ENCODE measurements at places on chromosomes 2 and 18.

DNA sequence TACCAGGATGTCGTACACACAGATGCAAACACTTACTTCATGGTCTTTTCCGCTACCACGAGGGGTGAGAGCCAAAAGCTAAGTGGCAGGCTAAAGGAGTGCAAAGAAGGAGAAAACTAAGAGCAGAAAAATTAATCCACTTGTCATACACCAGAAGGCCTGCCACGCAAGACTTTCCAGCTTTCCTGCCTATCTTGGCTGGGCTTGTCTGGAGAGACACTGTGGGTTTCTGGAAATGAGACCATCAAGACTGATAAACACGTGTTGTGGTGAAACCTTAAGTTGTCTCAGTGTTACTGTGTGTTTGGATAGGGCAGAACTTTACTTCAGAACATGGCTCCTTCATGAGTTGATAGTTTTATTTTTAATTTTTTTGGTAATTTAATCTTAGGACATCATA, 175.6 kb downstream of the FMNL2 start:
- no peak for DNase-seq

DNA sequence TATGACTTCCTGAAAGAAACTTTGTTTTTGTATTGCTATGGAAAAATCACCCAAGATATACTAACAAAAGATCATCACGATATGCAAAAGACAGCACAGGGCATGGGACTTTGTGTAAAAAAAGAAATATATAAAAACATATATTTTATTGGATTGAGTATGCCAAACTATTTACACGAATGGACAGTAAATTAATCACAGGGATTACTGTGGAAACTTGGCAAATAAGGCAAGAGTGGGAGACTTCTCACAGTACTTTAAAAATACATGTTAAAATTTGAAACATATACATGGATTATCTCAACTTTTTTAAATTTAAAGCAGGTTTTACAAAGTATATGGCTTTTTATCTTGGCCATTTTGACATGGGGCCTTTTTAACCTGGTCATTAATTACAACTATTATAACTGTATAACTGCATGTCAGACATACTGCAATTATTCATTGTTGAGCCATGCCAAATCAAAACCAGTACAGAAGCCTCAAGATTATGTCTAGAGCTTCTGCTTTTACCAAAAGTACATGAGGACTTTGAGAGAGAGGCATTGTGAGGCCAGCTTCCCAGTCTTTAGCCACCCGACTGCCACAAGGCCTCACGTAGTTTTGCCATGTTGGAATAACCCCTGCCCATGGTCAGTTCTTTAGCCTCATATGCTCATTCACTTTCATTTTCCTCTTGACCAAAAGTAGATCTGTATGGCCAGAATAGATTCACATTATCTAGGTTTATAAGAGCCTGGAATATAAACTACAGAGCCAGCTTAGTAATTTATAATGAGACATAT, 419.8 kb downstream of the SETBP1 start:
- DNase-seq: no peak

GRCh38 chr2:47194410-47194809, 39.3 kb upstream of the STPG4 start:
- no peak for DNase-seq

GRCh38 chr18:13455960-13456481, 237.5 kb downstream of the LDLRAD4 start:
- no peak for DNase-seq

DNA sequence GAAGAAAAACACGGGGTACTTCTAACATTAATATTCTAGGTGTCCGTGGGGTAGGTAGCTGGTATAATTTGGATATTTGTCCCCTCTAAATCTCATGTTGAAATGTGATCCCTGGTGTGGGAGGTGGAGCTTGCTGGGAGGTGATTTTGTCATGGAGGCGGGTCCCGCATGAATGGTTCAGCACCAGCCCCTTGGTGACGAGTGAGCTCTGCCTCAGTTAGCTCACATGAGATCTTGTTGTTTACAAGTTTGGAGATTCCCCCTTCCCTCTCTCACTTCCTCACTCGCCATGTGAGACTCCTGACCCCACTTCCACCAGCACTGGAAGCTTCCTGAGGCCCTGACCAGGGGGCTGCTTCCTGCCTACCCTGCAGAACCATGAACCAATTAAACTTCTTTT, 35.4 kb upstream of the DNER start:
- DNase-seq: no peak

DNA sequence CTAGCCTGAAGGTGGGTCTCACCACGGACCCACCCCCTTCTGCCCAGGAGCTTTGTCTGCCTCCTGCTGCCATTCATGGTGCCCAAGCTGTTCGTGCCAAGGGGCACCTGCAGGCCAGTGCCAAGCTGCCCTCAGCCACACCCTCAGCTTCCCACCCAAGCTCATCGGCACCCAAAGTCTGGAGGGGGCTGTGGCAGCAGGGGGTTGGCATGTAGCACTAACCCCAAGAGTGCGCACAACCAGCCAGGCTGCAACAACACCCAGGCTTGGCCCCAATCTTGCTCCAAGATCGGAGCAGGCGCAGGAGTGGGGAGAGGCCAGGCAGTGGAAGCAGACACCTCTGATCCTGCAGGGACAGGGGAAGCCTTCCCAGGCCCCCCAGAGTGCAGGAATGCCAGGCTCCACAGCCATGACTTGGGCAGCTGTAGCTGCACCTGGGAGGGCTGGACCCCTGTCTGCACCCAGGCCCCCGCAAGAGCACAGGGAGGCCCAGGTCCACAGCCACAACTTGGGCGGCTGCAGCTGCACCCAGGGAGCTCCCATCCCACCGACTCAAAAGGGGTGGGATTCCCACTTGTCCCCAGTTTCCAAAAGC, 89.9 kb downstream of the ATAD2B start:
- no peak for DNase-seq

- DNase-seq: no peak
These were observed 18.8 kb upstream of the RHOB start for GRCh38 chr2:20427931-20428526.

DNA sequence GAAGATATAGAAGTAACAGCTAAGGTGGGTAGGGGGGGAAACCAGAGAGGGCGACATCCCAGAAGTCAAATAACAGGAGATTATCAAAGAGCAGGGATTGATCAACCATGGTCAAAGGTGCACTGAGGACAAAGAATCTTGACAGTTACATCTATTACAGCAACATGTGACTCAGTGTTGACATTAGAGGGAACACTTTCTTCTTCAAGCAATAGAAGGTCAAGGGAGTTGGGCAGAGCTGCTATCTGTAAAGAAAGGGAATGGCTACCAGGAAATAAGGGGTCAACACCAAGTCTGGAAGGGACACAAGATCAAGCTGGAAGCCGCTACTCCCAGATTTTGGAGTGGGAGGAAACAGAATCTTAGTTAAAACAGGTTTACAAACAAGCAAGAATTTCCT, 611.0 kb downstream of the TSN start:
- no peak for DNase-seq

DNA sequence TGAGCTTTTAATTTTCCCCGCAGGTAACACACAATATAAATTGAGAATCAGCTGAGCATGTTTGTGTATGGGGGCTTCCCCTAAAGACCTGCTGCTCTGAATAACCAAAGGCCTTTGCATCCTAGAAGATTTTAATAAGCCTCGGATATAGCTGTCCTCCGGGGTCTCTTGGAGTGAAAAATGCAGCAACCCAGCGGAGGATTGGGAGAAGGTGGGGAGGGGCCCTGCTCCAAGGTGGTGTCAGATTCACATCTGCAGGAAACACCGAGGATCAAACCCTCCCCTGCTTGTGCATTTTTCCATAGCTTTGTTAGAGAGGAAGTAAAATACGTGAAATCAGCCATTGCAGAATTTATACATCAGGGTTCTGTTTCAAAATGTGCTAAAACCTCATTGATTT, 63.0 kb upstream of the OTOF start:
- DNase-seq: no peak

DNA sequence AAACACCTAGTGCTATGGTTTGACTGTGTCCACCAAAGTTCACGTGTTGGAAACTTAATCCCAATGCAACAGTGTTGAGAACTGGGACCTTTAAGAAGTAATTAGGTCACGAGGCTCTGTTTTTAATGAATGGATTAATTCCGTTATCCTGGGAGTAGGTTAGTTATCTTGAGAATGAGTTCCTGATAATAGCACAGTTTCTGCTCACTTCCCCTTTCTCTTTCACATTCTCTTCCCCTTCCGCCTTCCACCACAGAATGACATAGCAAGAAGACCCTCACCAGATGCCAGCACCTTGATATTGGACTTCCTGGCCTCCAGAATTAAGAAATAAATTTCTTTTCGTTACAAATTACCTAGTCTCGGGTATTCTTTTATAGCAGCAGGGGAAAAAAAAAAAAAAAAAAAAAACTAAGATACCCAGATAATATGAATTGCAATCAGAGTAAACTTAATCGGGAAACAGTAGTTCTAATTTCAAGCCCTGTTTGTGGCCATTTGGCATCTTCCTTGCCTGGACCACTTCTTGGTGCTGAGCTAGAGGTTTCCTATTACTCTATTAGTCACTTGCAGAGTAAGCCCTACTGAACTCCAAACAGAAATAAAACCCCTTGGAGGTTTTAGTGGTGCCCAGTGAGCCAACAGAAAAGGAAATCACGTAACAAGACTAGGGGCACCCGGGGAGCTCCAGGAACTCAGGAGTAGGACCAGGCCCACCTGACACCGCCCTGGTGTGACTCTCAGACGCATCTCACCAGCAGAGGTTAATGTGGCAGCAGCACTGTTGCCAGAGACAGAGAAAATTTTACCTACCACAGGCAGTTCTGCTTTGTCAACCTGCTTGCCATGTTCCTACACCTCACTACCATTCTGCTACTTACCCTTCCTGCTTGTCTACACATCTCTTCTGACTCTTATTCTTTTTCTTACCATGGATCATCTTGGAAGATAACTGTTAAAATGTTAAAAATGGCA, 147.6 kb upstream of the CAB39 start:
- DNase-seq: no peak

GRCh38 chr18:4035521-4035920, 419.6 kb downstream of the DLGAP1 start:
- DNase-seq: no peak

- no peak for DNase-seq
These were observed 50.6 kb upstream of the EHBP1 start for GRCh38 chr2:62654876-62655359.

DNA sequence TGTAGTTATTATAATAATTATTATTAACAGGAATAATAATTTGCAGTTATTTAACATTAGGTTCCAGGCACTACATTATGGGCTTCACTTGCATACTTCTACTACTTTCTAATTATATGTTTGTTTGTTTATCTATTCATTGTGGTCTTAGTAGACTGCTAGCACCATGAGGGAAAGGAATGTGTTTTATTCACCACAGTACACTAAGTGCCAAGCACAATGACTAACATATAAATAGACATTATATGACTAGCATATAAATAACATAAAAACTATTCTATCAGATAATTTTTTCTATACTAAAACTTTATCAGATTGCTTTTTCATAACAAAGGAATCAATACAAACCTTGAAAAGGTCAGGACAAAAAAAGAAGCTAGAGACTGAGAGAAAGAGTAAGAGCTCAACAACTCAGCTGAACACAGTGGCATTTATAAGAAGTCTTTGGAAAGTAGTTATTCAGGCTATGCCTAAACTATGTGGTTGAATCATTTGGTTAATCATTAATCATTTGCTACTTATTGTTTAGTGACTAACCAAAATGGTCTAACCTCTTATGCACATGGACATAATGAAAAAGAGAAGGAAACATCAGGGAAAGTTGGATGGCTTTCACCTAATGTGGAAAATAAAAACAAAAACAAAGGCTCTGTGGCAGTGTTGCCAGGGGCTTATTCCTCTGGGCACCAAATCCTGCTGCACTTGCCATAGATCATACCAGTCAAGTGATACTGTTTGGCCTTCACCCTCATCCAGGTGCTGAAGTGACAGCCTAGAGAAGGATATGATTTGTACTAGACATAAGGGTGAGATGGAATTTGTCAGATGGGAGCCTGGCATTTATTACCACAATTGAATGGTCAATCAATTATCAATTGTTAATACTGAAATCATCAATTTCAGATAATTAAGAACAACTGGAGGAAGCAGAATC, 174.9 kb downstream of the ETAA1 start:
- DNase-seq: no peak

GRCh38 chr18:22753130-22753831, 179.8 kb upstream of the RBBP8 start:
- no peak for DNase-seq

GRCh38 chr2:13227578-13227977, 510.8 kb downstream of the TRIB2 start:
- DNase-seq: no peak

- no peak for DNase-seq
These were observed 57.4 kb upstream of the EPAS1 start for GRCh38 chr2:46239847-46240181.

DNA sequence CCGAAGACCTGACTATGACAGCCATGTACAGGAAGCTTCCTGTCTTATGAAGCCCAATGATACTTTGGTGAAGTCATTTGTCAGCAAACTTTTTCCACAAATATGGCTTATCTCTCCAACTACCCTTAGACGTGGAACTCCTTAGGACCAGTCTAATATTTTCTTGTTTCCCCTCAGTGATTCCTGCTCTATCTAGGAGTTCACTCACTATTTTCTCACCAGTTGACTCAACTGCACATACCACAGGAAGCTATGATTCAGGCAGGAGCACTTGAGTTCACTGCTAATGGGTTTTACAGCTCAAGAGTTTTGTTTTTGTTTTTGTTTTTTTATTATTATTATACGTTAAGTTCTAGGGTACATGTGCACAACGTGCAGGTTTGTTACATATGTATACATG, 109.3 kb downstream of the ANTXR1 start:
- no peak for DNase-seq

- DNase-seq: no peak
These were observed 52.6 kb upstream of the BIN1 start for GRCh38 chr2:127159543-127159942.

DNA sequence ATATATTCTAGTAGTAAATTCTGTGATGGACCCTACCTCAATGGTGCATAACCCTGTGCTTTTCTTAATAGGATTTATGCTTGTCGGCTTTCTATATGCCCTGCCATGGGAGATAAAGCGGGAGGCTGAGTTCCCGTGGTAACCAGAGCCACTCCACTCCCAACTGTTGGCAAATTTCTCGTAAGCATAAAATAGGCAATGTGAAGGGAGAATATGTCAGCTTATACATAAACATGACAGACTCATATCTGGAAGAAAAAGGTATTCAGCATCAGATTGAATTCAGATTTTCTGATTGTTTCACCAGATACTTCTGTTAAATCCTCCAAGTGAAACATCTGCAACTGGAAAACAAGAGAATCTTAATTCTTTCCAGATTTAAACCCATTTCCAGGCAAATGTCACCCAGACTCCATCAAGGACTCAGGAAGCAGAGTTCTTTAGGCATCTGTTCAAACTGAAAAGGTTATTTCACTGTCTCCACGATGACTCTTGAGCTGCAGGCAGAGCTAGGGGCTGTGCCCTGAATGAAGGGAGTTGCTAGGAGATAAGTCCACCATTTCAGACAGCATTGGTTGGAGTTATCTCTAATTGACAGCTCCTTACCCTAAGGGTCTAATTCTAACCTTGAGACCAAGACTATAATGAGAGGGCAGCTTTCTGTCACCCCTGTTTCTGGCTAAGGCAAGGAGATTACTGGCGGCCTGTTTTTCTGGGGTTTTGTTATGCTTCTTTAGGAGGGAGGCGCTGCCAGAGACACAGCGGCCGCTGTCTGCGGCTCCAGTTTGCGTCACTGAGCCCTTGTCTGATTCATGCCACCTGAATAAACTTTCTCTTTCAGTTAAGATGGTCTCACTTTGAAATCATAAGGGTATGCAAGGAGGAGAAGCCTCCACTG, 381.3 kb downstream of the SOX11 start:
- no peak for DNase-seq
